ENCODE measurements at places on chromosomes 6 and 20.

DNA sequence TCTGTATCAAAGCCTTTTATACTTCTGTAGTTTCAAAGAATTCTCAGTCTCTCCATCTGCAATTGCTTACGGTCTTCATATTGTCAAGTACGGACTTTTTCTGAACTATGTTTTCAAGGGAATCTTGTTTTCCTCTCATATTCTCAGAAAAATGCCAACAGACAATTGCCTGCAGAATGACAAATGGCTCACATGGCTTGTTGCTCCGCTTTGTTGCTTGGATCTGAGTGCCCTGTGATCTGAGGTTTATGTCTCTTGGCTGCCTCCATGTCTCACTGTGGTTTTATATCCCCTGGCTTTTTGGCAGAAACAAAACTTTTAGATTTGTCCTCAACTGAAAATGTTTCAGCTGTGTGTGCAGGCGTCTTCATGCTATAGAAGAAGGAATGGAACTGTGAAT lies 285.4 kb upstream of the CHD6 start:
- no peak overlapping the region for H3K4me3 ChIP-seq
- no peak overlapping the region for H3K27ac ChIP-seq
- DNase-seq, result no peak

GRCh38 chr20:12053353-12053752 lies 135.7 kb downstream of the BTBD3 start:
- DNase-seq, result no peak
- no peaks in the 10 kb centered on the region for H3K36me3 ChIP-seq
- H3K4me3 ChIP-seq, result no peak overlapping the region
- no peaks in the 10 kb centered on the region for H3K27me3 ChIP-seq
- no peak overlapping the region for H3K27ac ChIP-seq

DNA sequence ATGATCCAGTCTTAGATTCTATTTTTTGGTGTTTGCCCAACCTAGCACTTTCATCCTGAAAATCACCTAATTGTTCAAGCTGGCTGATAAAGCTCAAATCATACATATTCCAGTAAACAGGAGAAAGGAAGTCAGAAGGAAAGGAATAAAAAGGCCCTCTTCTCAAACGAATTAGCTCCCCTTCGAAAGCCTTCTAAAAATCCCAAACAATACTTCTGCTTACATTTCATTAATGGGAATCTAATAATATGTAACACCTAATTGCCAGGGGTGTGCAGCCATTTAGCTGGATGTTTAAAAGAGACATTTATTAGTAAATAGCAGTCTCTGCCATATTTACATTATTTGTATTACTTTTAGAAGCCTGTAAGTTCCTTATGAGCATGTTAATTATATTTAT lies 302.9 kb upstream of the TCF21 start:
- H3K27ac ChIP-seq, result no peak overlapping the region
- no peaks in the 10 kb centered on the region for H3K4me1 ChIP-seq
- no peaks in the 10 kb centered on the region for H3K27me3 ChIP-seq
- H3K4me3 ChIP-seq, result no peak overlapping the region
- no peaks in the 10 kb centered on the region for H3K36me3 ChIP-seq

DNA sequence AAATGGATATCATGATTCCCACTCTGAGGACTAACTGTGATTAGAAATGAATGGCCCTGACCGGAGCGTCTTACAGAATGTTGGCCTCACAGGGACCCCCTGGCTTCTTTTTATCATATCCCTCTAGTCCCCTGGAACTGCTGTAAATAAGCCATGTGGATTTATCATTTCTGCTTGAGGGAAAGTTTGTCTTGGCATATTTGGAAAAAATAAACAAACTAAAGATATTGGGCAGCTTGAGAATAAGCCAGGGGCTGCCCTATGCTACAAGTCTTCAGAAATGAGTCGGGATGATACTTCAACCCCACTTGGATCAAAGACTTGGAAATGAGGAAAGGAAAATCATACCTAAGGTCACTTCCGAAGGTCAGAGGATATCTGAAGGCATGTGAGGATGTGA lies 179.1 kb downstream of the THBS2 start:
- no peak for DNase-seq
- H3K36me3 ChIP-seq, result no peaks in the 10 kb centered on the region
- no peaks in the 10 kb centered on the region for H3K4me1 ChIP-seq
- H3K4me3 ChIP-seq, result no peak overlapping the region

DNA sequence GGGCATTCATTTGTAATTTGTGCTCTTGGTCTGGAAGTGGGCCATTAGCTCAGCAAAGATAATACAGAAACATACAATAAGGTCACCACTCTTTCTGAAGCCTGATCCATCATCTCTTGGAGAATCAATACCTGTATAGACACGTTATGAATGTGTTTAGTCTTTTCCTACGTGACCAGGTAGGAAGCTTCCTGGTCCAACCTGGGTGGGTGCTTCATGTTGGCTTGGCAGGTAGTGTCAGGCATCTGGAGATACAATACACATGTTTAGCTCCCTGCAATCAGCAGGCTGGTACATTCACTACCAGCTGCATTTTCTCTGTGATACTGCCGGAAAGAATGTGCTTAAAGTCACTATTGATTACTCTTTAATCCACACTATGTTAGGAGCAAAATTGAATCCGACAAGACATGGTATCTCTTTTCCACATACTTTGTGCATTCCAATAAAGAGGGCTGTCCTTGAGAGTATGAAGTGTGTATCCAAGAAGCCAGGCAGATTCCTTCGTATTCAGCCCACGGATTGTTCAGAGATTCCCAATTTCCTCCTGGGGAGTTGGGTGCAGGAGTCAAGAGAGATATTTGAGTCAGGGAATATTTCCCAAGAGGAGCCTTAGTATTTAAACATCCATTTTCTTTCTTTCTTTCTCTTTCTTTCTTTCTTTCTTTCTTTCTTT lies 49.9 kb upstream of the RANBP9 start:
- no peak overlapping the region for H3K27ac ChIP-seq
- no peaks in the 10 kb centered on the region for H3K36me3 ChIP-seq
- DNase-seq, result no peak
- H3K4me3 ChIP-seq, result no peak overlapping the region
- H3K27me3 ChIP-seq, result no peaks in the 10 kb centered on the region

- no peaks in the 10 kb centered on the region for H3K36me3 ChIP-seq
- no peak for DNase-seq
- H3K27me3 ChIP-seq, result no peaks in the 10 kb centered on the region
- no peak overlapping the region for H3K27ac ChIP-seq
These were observed 15.5 kb upstream of the DDX27 start for GRCh38 chr20:49203746-49204145.

- no peak for DNase-seq
- H3K27me3 ChIP-seq, result peaks cover 2% of the 10 kb centered on the region
- H3K4me1 ChIP-seq, result no peaks in the 10 kb centered on the region
- H3K36me3 ChIP-seq, result no peaks in the 10 kb centered on the region
These were observed 12.4 kb upstream of the KIAA1755 start for GRCh38 chr20:38272961-38273360.

GRCh38 chr6:70236343-70236742 lies 66.5 kb downstream of the COL9A1 start:
- H3K4me1 ChIP-seq, result no peaks in the 10 kb centered on the region
- no peaks in the 10 kb centered on the region for H3K27me3 ChIP-seq
- no peak overlapping the region for H3K4me3 ChIP-seq
- H3K36me3 ChIP-seq, result no peaks in the 10 kb centered on the region
- no peak for DNase-seq
- H3K27ac ChIP-seq, result no peak overlapping the region
